ENCODE measurements at places on chromosomes 11 and 22.

GRCh38 chr11:57456960-57457642 lies 3.2 kb upstream of the RTN4RL2 start:
- DNase-seq = peak; percentile 92

GRCh38 chr11:73293356-73293936 lies 14.6 kb upstream of the ARHGEF17 start:
- no peak for DNase-seq

DNA sequence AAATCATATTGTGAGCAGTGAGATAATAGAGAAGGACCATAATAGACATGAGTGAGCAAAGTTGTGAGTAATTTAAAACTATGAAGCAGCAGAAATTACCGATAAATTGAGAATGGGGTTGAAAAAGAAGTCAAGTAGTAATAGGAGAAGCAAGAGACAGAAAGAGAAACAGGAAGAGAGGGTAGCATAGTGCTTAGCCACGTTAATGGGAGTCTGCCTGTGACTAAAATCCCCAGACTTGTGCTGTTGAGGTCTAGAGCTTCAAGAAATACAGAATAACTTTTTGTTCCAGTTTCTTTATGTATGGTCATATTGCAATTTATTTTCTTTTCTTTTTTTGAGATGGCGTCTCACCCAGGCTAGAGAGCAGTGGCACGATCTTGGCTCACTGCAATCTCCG lies 368.7 kb downstream of the METTL15 start:
- no peak for DNase-seq

GRCh38 chr11:78432956-78433355 lies 15.3 kb upstream of the GAB2 start:
- DNase-seq = no peak

DNA sequence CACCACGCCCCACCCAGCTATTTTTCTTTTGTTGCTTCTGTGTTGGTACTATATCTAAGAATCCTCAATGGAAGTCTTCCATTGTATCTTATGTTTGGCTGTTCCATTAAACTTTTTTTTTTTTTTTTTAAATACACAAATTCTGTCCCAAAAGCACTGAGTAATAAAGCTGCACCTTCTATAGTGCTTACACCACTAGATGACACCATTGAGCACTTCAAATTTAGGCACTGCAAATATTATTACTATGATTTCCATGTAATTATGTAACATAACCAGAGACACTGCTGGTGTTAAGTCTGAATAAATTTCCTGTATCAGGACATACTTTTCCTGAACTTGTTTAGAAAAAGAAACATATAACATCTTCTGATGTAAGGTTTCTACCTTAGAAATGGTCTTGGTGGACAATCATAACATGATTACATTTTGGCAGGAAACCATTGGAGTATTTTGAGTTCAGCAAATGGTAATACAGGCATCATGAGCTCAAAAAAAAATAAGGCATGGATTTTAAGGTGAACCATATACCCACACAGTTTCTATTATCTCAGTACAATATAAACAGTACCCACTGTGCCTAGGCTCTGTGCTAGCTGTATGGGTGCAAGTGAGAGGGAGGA lies 110.5 kb downstream of the ATG16L2 start:
- DNase-seq = no peak

- DNase-seq = no peak
These were observed 15.6 kb downstream of the GRAMD4 start for GRCh38 chr22:46635756-46636155.

- DNase-seq = no peak
These were observed 119.8 kb downstream of the PKNOX2 start for GRCh38 chr11:125284245-125284850.

DNA sequence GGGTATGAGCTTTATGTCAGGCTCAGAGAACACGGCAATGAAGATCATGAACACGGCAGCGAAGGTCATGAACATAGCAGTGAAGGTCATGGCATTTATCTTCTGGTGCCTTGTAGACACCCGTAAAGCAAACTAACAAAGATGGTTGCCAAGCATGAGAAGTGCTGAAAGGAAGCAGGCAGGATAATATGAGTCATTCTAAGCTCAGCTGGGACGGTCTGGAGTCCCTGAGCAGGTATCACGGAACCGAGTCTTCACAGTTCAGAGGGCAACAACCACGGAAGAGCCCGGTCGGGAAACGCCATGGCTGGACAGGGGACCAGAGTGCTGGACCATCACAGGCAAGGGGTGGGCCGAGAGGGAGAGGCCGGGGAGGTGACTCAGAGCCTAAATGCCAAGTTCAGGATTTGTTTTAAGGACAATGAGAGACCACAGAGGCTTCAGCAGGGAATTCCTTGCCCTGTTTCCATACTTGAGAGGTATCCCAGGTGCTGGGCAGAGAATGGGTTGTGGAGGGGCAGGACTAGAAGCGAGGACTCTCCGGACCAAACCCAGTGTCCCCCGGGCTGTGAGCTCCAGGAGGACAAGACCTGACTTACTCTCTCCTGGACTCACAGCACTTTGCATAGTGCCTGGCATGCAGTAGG lies 13.1 kb upstream of the MS4A10 start:
- DNase-seq = no peak

DNA sequence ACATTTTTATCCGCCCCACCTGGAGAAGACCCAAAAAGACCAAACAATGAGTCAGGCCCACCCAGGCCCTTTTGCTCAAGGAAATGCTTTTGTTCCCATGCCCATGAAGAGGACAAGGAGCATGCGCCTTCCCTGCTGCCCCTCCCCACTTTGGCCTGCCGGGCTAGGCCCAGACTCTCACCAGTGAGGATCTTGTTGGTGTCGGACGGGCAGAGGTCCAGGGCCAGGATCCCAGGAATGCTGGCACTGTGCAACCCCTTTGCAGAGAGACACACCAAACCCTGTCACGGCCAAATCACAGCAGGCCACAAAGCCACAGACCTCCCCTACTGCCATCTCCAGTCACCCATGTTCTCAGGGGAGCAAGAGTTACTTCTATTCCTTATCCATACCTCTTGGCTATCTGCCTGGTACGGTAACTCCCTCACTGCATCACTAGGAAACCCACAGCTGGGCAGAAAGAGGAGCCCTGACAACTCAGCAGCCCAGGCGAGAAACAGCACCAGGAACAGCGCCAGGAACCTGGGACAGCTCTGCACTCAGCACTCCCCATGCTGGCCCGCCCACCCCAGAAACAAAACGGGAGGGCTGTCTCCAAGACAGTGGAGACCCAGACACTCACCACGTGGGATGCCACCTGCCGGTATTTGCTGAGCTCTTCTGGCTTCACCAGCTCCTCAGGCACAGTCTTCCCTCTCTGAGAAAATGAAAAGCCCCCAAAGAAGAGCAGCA lies 5.5 kb downstream of the PRPF19 start:
- DNase-seq = no peak

DNA sequence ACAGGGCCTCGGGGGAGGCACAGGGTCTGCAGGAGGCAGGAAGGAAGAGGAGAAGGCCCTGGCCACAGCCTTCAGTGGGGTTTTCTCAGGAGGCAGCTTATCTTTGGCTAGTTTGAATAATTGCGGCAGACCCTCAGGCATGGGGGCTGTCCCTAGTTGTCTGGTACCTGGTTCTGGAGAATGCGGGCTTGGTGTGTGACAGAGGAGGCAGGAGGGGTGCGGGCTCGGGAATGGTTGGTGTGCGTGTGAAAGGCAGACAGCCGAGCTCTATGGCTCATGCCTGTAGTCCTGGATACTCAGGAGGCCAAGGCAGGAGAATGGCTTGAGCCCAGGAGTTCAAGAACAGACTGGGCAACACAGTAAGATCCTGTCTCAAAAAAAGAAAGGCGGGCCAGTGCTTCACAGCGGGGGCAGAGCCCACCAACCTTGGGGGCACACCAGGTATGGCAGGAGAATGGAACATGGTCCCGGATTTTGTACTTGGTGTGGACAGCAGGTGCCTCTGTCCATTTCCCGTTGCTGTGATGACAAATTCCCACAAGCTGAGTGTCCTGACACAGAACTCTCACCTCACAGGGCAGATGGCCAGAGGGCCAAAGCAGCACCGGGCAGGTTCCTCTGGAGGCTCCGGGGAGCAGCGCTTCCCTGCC lies 640.6 kb downstream of the TBC1D22A start:
- DNase-seq = no peak

DNA sequence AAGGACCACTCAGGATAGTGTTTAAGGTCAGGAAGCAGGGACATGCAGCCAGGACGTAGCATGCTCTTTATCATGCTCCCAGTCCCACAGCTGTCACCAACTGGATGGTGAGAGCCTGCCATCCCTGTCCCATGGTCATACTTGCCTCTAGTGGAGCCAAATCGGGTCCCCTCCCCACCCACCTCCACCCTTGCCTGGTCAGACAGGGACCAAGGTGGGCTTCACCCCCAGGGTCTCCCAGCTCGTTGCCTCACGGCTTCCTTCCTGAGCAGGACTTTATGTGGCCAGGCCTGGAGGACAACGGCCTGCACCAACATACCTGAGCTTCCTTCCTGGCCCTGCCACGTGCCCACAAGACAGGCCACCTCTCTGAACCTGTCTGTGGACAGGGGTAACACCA lies 19.8 kb downstream of the A4GALT start:
- DNase-seq = no peak

DNA sequence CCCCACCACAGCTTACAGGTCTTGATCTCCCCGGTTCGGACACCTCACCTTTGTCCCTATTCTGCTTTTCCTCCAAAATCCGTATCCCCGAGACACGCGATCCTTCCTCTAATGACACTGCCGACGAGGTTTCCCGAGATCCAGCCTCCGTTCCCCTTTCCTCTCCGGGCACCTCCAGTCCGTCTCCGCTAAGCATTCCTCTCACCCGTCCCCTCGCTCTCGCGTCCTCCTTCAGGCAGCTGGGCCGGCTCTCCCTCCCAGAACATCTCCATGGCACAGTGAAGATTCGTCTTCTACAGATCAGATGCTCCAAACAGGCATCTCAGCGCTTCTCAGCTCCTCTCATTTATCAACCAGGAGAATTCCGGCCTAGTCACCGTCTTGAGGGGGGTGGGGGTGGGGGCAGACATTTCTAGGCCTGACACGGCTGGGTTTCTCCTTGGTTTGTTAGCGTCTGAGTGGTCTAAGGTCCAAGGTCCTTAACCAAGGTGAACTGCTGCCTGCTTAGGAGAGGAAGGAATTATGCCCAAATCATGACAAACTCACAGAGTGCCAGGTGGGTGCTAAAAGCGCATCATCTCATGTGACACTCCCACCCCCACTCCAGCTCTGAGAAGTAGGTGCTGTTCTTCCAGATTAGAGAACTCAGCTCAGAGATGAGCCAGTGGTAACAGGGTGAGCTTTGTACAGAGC lies at the start of gene SPTBN2:
Gene SPTBN2 (minus strand): TSS at position 524 of the 693 bp plus-strand sequence. CDS start 7,976 bp downstream, outside the sequence.
- peak; percentile 75 for DNase-seq

GRCh38 chr22:28406246-28406645 lies 273.4 kb downstream of the TTC28 start:
- no peak for DNase-seq

- DNase-seq = no peak
These were observed 1079.0 kb upstream of the TENM4 start for GRCh38 chr11:80519596-80520506.

GRCh38 chr11:57742087-57742452 lies 779 bp downstream of the SELENOH start:
- no peak for DNase-seq

- DNase-seq = no peak
These were observed 14.5 kb downstream of the ART5 start for GRCh38 chr11:3627291-3627690.

DNA sequence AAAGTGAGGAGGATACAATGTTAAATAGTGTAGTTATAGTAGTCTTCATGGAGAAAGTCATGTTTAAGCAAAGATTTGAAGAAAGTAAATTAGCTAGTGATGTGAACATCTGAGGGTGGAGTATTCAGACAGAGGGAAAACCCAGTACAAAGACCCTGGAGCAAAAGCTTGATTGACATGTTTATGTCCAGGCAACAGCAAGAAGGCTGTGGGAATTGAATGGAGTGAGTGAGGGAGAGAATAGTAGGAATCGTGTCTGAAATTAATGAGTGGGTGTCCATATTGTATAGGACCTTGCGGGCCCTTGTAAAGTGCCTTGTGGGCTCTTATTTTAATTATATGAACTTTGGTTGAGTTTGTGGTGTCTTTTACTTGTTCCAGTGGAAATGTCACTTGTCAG lies 424.1 kb upstream of the KIRREL3 start:
- DNase-seq = no peak

DNA sequence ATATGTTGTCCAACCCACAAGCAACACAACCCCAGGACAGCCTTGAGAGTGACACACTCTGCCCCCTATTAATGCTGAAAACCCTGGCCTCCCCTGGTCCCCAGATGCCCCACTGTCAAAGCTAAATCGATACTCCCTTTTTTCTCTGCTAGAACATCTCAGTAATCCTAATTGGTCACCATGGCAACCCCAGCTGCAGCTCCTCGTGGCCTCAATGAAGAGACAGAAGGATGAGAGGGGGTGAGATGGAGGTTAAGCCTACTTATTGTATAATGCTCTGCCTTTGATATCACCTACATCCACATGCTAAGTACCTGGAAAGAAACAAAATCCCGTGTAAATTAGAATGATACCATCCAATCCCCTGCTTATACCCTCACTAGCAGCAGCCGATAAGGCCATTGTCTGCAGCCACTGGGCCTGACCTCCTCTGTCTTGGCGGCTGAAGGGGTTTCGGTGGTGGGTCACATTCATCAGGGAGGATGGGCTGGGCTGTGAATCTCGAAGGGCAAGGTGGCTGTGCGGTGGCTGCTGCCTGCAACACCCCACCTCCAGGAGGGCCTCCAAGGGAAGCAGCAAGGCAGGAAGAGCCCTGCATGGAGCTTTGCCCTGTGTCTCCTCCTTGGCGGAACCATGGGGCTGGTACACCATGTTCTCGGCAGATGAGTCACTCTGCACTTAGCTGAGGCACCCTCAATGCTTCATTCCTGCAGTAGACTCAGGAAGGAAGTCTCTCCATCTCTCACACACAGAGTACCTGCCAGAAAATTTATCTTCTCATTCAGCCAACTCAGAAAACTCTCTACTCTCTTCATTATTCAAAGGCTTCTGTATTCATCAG lies 399.5 kb downstream of the BUD13 start:
- peak; percentile 49 for DNase-seq

- DNase-seq = peak; percentile 63
These were observed 65.5 kb downstream of the GGTLC2 start for GRCh38 chr22:22709719-22710445.

DNA sequence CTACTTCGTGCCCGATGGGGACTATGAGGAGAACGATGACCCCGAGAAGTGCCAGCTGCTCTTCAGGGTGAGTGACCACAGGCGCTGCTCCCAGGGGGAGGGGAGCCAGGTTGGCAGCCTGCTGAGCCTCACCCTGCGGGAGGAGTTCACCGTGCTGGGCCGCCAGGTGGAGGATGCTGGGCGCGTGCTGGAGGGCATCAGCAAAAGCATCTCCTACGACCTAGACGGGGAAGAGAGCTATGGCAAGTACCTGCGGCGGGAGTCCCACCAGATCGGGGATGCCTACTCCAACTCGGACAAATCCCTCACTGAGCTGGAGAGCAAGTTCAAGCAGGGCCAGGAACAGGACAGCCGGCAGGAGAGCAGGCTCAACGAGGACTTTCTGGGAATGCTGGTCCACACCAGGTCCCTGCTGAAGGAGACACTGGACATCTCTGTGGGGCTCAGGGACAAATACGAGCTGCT lies 751 bp downstream of the FIBIN start:
- DNase-seq = peak; percentile 49

All from ecto neural progenitor cell (in vitro differentiated cells).